ENCODE measurements at places on chromosomes 1 and 21.

DNA sequence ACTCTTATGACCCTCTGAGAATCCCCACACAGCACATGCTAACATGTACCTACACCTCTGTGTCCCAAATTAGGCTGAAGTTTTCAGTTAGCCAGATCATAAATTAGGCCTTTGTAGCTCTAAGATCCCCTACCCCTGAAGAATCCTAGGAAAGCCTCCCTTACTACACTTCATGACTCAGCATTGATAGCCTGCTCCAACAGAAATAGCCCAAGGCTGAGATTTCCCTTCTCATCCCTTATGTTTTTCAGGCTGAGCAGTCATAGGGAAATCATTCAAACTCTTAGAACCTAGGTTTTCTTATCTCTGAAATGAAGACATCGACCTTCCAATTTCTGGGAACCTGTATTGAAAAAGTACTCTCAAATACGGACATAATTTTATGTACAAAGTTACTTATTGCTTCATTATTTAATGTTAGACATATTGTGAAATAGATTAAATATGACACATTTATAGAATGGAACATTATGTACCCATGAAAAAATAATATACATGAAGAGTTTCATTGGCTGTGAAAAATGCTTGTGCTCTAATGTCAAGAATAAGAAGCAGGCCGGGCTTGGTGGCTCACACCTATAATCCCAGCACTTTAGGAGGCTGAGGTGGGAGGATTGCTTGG, 122.4 kb upstream of the UBE2U start:
- DNase-seq: no peak

DNA sequence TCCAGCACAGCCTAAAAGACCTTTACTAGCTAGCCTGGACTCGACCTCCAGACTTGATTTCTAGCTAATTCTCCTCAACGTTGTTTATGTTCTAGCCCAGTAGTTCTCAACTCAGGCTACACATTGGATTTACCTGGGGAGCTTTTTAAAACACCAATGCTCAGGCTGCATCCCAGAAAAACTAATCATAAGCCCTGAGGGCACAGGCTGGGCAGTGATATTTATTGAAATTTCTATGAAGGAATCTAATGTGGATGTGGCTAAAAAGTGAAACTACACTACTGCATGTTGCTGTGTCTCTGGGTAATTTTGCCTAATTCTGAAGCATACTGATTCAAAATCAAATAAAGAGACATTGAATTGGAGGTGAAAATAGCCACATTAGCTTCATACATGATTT, 479.4 kb downstream of the KCNT2 start:
- DNase-seq: no peak

- no peak for DNase-seq
These were observed 1.0 kb downstream of the TMEM61 start for GRCh38 chr1:54981466-54981865.

GRCh38 chr1:169466259-169467230, 19.2 kb downstream of the SLC19A2 start:
- DNase-seq: peak; percentile 44

DNA sequence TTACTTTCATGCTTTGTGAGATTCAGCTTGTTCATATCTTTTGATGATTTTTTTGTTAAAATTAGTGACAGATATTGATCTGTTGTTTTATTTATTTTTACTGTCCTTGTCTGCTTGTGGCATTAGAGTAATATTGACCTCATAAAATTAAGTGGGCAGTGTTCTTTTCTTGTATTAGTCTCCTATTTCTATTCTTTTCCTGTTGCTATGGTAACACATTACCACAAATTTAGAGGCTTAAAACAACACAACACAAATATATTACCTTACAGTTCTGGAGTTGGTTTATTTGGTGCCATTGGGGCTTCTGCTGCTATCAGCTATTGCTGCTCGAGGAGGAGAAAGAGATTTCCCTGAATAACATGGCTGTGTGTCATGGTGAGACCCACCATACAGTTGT, 135.7 kb downstream of the C1orf94 start:
- no peak for DNase-seq

- no peak for DNase-seq
These were observed 35.0 kb upstream of the IL19 start for GRCh38 chr1:206735553-206736031.

- no peak for DNase-seq
These were observed 68.4 kb upstream of the TENT5C start for GRCh38 chr1:117537291-117537920.

GRCh38 chr1:73576083-73576482, 621.9 kb downstream of the LRRIQ3 start:
- no peak for DNase-seq

DNA sequence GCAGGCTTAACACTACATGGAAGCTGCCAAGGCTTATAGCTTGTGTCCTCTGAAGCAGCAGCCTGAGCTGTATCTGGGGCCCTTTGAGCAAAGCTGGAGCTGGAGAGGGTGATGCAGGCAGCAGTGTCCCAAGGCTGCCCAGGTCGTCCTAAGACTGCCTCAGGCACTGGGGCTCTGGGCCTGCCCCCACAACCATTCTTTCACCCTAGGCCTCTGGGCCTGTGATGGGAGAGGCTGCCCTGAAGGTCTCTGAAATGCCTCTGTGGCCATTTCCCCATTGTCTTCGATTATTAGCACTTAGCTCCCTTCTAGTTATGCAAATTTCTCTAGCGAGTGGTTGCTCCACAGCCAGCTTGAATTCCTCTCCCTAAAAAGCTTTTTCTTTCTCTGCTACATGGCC, 142.0 kb downstream of the LRIG2 start:
- no peak for DNase-seq

DNA sequence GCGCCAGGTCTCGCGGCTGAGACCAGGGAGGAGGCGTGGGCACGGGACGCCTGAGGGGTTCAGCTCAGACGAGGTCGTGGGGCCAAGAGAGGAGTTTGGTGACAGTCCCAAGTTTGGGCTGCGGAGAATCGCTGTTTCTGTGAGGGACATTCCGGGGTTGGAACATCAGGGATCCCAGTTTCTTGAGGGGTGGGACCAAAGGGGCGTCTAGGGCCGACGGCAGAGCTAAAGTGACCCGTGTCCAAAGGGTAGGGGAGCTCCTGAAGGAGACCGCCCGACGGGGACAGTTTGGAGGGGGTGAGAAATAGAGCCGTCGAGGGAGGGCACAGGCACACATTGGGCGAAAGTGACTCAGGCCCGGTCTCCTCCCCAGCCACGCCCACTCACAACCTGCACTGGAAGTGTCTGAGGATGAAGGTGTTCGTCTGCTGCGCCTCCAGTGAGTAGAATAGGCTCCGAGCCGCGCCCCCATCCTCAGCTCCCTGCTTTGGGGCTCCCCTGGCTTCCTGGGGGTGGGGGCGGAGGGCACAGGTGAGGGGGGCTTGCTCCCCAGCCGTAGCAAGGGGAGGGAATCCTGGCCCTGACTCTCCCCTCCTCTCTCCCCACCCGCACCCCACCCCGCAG, 7.0 kb downstream of the EFNA3 start:
- peak; percentile 55 for DNase-seq

- peak; percentile 22 for DNase-seq
These were observed at the start of gene STPG1 for GRCh38 chr1:24413350-24414163. TSS of gene STPG1 (minus strand) at chr1:24413782. CDS start at chr1:24401388, 12,394 bp downstream.

GRCh38 chr21:42219606-42220137, 732 bp downstream of the ABCG1 start:
- no peak for DNase-seq

DNA sequence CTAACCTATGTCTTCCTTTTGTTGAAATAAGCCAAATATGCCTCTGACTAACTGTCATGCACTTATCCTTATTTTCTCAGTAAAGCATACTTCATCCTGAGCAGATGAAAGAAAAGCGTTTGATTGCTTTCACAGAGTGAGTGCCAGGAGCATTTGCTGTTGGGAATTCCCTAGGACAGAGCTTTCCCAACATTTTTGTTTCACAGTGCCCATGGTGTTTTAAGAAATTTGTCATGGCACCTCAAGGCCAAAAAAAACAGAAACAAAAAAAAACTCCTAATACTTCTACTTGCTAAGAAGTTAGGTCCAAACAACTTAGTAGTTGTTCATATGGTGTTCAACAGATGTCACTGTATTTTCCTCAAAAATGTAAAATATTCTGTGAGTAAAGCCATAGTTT, 120.8 kb upstream of the BMP8A start:
- DNase-seq: no peak

DNA sequence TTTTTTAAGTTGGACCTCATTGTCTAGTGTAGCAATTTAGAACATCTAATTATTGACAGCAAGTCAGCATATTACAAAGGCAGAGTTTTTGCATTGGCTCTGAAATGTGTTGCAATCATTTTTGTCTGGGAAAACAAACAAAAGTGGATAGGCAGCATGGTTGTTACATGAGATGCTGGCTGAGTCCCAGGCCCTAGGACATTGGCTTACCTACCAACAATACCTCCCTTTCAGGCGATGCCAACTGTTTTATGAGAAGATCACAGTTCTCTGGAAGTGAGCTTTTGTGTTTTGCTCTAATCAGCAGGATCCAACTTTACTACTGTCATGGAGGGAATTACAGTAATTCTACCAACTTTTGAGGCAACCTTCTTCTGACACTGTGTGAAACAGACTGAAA, 71.5 kb upstream of the CXADR start:
- no peak for DNase-seq

All from DND-41 (cell line).